ENCODE measurements at places on chromosomes 11 and 22.

- DNase-seq, result no peak
Measured at GRCh38 chr22:27686534-27686933, 115.0 kb downstream of the MN1 start.

GRCh38 chr11:8488395-8488794, 105.6 kb downstream of the STK33 start:
- DNase-seq, result no peak

DNA sequence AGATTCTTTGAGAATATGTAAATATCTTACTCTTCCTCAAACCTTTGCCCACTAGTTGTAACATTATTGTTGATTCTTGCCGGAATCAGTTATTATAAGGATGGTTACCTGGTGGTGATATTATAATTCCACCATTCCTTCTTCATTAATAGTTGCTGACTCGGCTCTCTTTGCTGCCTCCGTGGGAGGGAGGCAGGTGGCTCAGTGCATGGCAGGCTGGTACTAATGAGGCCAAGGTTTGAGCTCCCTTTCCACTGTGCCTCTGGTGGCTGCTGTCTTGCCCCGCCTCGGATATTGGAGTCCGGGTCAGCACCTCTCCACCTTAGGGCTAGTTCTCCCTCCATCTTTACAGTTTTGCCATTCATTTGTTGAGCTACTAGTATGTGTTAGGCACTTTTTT, 12.7 kb downstream of the CD6 start:
- no peak for DNase-seq

- DNase-seq, result no peak
Measured at GRCh38 chr22:43706151-43706550, 106.0 kb downstream of the EFCAB6 start.

DNA sequence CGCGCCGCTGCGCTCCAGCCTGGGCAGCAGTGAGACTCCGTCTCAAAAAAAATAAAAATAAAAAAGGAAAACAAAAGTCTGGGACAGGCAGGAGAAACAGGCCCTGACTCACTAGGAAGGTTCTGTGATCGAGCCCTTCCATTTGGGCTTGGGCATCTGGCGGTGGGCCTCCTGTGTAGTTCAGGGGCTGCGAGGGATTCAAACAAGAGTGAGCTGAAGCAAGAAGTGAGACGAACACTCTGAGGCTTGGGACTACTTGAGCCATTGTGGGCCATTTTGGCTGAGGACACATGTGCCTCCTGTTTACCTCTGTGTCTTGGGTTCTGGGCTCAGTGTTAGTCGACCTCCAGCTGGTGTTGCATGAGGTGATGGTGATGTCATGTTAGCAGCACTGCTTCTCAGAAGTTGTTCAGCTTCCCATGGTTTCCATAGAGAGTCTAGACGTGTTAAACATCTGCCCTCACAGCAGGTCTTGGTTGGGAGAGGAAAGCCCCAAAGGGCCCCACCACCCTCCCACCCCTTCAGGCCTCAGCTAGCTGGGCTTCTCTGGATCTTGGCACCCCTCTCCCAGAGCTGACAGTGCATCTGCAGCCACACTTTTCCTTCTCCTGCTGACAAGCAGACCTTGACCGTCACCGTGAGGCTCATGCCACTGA, 57.8 kb downstream of the MED15 start:
- no peak for DNase-seq

DNA sequence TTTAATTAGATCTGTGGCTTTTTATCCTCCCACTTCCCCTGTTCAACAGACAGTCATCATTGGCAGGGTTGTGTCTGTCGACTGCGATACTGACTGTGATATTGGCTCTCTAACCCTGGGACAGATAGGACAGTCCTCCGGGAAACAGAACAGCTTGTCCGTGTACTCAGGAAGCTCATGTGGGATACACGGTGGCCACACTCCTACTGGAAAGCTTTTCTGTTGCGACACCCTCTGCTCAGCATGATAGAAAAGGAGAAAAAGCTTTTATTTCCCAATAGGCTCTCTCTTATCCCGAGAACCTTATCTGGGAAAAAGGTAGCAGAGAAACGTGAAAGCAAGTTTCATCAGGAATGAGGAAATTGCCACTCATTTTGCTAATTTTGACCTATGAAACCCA, 60.4 kb upstream of the HSPA8 start:
- DNase-seq, result no peak

GRCh38 chr22:43345761-43346301, 2.7 kb upstream of the SCUBE1 start:
- no peak for DNase-seq

DNA sequence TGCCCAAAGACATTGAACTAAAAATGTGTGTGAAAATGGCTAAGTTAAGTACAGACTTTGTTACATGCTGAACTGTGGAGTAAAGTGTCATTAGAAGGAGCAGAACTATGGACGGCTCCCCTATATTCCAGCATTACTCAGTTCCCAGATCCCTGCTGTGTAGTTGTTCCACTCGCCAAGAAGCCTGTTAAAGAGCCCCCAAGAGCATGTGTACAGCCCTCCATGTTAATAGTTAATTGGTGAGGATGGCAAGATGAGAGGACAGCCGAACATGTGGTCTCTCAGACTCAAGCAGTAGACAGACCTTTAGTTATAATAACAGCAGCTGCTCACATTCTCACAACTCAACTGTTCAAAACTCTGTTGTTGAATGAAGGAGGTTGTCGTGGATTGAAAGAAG, 127.4 kb downstream of the ELP4 start:
- no peak for DNase-seq

DNA sequence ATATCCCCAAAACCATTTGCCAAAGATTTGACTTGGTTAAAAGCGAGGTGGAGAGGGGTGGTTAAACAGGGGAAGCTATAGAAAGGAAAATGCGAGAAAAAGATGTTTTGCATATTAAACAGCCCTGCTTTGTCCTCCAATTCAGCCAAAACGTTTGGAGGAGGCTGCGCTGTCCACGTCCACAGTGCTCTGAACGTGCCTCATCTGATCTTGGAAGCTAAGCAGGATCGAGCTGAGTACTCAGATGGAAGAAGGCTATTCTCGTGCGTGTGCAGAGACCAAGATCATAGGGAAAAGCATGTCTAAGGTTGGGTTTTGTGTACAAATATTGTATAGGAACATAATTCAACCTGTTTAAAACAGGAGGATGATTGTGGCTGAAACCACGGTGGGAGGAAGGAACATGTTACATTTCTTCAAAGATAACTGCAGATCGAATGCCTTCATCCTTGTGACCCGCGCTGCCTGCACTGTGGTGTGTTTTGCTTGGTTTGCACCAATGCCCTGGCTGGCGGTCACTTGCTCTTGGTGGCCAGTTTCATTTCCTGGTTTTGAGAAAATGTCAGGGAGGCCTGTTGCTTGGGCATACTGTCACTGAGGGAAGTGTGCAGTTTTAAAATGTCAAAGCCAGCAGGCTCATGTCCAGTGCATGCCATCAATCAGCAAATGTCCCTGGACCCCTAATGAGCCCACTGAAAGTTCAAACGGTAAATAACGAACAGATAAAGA, 40.4 kb downstream of the FLI1 start:
- no peak for DNase-seq

GRCh38 chr22:47587361-47587760, 824.9 kb downstream of the TBC1D22A start:
- DNase-seq, result no peak

- DNase-seq, result no peak
Measured at GRCh38 chr11:19525276-19525675, 187.4 kb upstream of the NAV2 start.

GRCh38 chr22:19710020-19710768, 4.1 kb upstream of the SEPTIN5 start:
- no peak for DNase-seq

- DNase-seq, result peak; percentile 10
Measured at GRCh38 chr11:103091064-103091800, 728 bp downstream of the DCUN1D5 start.

DNA sequence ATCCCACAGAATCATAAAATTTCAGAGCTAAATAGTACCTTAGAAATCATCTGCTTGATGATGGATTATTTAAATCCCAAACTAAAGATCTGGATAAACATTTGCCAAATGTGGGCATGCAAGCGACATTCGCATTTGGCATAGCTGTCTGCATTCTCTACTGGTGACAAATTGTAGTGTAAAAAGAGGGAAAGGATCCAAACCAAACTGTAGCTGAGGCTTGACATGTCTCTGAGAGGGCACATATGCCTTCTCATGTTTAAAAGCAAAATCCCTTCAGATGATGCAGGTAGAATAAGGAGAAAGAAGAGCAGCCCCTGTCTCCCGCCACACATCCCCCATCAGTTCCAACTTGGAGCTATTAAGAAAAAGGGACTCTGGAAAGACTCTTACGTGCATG, 257.5 kb upstream of the MTNR1B start:
- DNase-seq, result no peak

DNA sequence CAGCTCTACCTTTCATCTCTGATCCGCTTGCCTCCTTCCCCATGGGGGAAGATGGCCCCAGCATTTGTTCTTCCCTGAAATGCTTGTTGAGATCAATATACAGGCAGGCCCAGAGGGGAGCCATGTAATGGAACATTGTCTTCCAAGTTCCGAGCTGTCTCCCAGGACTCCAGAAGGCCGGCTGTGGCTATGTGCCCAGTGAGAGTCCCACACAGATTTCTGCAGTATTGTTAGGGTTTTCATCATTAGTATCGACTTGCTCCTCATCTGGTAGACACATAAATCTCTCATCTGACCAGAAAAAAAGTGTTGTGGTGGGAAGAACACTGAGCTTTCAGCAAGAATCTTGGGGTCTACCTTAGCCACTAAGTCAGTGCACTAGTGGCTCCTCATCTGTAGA, 163.4 kb downstream of the TRIM29 start:
- DNase-seq, result no peak

- DNase-seq, result no peak
Measured at GRCh38 chr22:40654522-40655167, 18.1 kb upstream of the MRTFA start.

- DNase-seq, result peak; percentile 82
Measured at GRCh38 chr11:14907411-14908213, 15.6 kb upstream of the CYP2R1 start.

- DNase-seq, result no peak
Measured at GRCh38 chr11:11074686-11075335, 217.0 kb upstream of the ZBED5 start.

- DNase-seq, result no peak
Measured at GRCh38 chr22:23353004-23353403, 172.7 kb downstream of the BCR start.

GRCh38 chr11:95660038-95660437, 129.5 kb downstream of the FAM76B start:
- no peak for DNase-seq

GRCh38 chr22:27962268-27963044, 43.4 kb upstream of the PITPNB start:
- DNase-seq, result no peak

GRCh38 chr11:95788921-95789505, 569 bp downstream of the FAM76B start:
- peak; percentile 12 for DNase-seq

DNA sequence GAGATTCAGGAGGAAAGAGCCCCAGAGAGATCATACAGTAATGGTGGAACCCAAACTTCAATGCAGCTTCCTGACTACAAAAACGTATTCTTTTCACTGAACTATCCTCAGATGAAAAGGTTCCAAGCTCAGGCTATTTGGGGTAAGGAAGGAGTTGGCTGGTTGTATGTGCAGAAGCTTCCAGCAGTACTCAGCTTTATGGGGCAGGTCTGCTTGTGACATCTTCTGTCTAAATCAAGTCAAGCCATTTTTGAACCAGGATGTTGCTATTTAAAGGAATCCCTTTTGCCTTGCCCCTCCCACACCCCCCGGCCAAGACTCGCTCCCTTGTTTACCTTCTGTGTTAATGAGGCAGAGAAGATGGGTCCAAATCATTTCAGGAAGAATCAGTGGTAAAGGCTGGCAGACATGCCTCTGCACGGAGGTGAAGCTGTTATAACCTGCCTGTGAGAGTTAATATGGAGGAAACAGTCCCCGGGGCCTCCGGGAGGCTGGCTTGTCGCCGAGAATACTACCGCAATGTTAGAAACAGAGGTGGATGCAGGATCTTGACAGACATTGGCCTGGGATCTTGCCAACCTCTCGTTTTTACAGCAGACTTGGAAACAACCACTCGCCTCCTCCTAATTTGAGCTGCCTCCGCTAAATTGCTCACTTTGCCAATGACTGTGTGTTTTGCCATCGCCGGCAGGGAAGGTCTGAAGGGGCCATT, 45.4 kb downstream of the TIMP3 start:
- no peak for DNase-seq

DNA sequence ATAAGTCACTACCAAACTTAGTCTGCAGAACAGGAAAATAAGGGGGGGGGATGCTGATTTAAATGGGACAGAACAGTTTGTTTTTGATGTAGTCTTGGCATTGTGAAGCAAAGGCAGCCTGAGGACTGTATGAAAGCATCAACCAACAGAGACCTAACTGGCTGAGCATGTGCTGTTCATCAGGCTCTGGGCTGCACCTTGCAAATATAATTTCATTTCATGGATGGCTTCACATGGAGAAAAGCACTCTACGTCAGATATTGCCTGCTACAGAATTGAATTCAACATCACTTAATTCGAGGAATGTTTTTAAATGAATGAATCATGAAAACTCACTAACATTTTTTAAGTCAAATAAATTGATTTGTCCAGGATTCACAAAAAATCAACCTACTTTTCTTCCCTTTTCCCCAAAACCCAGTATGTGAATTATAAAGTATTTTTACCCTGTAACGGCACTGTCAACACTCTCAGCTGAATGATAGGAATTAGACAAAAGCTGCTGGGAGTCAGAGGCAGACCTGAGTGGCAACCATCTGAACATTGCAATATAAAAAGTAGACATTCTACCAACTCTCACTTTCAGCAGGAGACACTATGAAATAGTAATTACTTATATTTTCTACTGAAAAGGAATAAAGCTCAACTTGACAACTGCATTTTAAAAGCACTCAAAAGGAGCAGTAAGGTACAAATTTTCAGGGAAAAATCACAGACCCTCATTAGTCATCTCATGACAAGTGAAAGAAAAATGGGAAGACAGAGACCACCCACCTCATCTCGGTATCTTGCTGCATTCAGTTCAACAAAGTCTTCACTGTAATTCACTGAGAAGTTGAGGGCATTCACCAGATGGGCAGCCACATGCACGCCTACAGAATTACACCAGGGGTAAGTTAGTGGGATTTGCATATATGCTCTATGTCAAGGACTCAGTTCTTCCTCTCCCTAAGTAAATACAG, 47.5 kb downstream of the NOX4 start:
- no peak for DNase-seq

DNA sequence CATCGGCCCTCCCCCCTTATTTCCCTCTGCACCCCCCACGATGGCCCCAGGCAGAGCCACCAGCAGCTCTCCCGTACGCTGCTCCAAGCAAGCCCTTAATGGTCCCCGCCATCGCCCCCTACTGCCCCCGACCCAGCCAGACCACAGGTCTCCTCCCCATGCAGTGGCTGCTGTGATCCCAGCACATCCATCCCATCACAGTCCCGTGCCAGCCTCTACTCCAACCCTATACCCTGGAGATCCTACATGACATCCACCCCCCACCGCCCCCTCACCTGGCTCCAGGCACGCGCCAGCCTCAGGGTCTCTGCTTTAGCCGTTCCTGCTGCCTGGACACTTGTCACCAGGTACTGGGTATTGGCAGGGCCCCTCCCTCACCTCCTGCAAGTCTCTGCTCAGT, 85.8 kb upstream of the RTL6 start:
- no peak for DNase-seq

All from activated T-cell treated with anti-CD3 and anti-CD28 coated beads for 1 hour (primary cell).